ENCODE measurements at places on chromosomes 7 and 10. TPM values are rescaled to one million over a fixed set of nuclear protein-coding genes. Genes with fewer than 3 reads are reported as not detected.

- DNase-seq = peak; percentile 59
Observed at GRCh38 chr7:26397796-26398426, 106.2 kb downstream of the SNX10 start.

DNA sequence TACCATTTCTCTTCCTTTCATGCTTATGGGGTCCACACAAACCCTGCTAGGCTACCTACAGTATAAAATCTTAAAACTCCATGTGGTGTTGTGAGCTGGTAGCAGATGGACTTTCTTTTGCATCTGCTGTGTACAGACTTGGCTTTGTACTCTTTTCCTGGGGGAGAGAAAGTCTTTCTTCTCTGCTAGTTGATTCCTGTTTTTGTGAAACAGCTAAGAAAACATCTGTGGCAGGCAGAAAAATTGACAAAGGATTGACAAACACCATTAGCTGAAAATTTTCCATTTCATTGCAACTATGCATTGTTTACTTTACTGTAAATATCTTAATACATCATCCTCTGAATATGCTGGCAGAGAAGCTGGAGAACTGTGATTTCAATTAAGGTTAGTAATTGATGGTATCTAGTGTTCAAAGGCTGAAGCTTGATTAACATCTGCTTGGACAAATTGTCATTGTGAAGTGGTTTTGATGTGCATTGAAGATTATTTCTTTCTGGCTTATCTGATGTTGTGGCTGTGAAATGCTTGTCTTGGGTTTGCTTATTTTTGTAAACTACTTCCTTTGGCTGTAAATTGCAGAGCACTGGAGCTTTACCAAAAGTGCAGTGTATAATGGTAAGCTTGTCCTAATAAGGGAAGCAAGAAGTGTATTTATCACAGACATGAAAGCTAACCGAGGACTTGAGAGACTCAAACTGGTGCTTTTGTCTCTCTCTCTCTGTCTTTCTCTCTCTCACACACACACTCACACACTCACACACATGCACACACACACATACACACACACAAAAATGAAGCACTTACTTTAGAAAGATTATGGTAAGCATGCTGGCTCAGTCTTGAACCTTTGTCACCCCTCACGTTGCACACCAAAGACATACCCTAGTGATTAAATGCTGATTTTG is at the start of gene FOXP2:
TSS of gene FOXP2 (plus strand) at position 660 of the 908 bp plus-strand sequence. CDS start 11,697 bp downstream, outside the sequence.
- DNase-seq = peak; percentile 39

DNA sequence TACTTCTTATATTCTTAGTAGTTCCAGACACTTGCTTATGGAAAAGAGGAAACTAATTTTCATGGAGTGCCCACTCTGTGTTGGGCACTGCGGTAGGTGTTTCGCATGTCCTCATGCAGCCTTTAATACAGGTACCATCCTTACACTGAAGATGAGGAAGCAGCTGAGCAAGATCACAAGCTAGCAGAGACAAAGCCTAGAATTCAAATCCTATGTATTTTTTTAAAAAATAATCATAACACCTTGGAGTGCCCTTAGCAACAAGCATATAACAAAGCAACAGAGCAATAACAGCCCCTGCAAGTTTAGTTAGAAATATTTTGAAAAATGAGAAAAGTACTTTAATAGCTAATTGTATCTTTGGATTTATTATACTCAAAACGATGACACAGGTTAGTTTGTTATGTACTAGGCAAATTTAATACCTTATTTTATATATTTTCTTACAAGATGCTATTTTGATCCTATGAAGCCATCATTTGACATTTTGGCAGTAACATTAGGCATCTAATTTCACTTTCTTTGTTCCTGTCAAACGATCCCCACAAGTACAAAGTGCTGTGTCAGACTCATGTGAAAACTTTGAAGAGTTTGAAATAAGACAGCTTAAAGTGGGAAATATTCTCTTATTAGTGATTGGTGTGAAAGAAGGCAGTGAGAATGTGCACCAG is 245.8 kb downstream of the CDK14 start:
- no peak for DNase-seq

TRIM4 gene
- 23.9 TPM for total RNA-seq

- DNase-seq = no peak
Observed at GRCh38 chr10:44913350-44914081, 2.4 kb downstream of the TMEM72 start.

- DNase-seq = no peak
Observed at GRCh38 chr10:25556457-25556856, 377.6 kb upstream of the MYO3A start.

HSPA12A gene
- 6.2 TPM for total RNA-seq

CFAP58 gene
- 0.11 TPM for total RNA-seq

SORCS3 gene
- total RNA-seq = 0.08 TPM

DNA sequence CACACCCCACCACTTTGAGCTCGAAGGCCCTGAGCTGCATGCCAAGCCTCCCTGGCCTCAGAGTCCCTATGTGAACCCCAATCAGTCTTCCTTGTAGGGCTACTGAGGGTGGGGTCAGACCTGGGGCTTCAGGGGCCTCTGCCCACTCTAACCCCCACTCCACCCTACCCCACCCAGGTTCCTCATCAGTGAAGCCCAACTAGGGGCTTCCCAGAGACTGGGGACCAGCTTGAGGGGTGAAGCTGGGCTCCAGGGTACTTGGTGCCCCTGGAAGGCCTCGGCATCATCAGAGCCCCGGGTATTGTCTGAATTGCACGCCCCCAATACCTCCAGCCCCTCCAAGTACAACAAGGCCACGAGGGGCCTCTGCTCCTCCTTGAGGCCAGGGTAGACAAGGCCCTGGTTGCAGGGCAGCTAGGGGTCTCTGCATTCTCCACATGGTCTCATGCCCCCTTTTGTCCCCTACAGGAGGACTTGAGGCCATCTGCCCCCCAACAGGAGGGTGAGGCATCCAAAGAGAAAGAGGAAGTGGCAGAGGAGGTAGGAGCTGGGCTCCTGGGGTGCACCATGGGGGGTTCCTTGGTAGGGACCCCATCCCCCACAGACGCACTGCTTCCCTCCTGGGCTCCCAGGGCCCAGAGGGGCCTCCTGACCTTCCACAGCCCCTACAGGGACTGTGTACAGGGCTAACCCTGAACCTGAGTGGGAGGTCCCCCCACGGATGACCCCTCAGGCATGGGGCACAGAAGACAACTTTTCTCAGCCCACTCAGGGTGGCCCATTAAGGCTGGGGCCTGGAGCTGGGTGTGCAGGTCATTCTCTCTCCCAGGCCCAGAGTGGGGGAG is 4.0 kb downstream of the SNCG start:
- no peak for DNase-seq

DNA sequence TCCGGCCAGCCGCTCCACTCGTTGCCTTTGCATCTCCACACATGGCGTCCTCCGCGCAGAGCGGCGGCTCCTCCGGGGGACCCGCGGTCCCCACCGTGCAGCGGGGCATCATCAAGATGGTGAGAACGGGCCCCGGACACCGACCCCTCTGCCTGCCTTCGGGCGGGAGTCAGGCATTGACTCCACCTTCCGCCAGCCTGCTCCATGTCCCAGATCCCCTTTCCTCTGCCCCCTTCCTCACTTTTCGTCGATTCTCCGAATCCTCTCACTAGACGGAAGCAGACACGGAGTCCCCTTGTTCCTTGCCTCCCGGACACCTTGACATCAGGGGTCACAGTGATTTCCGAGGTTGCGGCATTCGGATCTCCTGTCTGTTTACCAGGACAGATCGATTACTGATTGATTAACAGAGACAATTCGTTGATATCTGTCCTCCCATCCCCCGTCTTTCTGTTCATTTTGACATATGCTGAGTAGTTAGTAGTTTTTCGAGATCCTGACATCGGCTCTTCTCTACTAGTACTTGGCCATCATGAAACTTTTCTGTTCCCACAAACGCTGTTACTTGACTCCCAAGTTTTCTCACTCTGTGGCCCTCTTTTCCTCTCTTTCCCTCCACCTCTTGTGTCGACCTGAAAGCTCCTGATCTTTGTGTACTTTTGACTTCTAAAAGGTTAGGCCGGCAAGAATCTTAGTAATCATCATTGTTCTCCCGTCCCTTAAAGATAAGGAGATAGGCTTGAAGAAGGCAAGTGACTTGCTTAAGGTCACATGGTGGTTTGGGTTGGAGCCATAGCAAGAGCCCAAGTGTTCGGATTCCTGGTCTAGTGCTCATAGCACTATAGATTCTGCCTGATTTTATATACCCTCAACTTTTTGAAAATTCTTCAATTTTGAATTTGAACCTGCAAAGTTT is 597 bp downstream of the SND1 start:
- no peak for DNase-seq

- no peak for DNase-seq
Observed at GRCh38 chr10:126585249-126586017, 85.1 kb downstream of the C10orf90 start.

- DNase-seq = peak; percentile 77
Observed at GRCh38 chr7:41696323-41696916, 6.5 kb downstream of the INHBA start.

GRCh38 chr7:50835156-50835555 is 52.5 kb upstream of the GRB10 start:
- no peak for DNase-seq

ACSL5 gene
- 218 TPM for total RNA-seq

- no peak for DNase-seq
Observed at GRCh38 chr10:102172288-102172687, 20.1 kb downstream of the NOLC1 start.

DNA sequence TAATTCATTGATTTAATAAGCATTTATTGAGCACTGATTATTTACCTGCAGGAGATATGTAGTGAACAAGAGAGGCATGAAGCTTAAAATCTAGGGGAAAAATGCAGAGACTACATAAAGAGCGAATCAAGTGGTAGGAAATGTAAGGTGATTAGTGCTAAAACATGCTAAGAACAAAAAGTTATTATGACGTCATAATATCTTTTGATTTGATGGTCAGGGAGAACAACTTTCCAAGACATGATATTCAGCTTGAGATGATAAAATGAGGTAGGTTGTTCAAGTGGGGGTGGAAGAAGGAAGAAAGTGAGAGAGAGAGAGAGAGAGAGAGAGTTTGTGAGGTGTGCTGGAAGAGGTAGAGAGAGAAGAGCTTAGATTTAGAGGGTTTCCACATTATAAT is 317.7 kb downstream of the NRG3 start:
- DNase-seq = no peak

DNA sequence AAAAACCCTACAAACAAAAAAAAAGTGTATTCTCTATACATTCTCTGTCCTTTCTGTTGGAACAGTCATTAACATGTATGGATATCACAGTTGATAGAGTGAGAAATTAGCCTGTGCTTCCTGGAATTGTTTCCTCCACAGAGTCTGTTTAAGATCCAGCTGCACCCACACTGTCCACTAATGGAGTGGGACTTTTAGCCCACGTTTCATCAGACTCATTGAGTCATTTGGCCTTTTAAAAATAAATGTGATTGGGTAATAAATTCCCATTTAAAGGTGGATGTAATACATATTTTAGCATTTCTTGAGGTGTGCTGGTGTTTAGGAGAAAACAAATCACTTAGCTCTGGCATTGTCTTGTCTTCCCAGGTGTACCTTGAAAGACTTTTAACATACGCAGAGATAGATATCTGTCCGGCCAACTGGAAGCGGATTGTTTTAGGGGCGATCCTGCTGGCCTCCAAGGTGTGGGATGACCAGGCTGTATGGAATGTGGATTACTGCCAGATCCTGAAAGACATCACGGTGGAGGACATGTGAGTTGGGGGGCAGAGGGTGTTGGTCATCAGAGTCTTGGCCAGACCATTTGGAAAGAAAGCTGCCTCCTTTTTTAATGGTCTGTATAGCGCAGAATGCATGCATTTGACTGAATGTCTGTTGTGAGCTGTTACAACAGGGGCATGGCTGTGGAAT is 52.3 kb upstream of the GJD4 start:
- no peak for DNase-seq

DNA sequence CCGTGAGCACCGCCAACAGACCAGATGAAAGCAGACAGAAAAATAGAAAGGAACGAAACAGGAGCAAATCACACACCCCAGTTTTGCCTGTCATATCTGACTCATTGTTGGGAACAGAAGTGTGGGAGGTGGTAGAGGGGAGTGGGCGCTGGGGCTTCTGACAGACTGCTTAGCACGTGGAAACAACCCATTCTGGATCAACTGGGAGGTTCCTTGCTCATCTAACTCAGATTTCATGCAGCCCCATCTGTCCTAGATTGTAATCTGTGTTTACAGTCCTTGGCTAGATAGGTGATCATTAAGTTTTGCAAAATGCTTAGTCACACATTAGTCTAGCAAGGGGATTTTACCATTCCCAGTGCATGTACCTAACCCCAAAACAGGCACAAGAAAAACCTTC is 154.1 kb downstream of the NRP1 start:
- DNase-seq = no peak

DNA sequence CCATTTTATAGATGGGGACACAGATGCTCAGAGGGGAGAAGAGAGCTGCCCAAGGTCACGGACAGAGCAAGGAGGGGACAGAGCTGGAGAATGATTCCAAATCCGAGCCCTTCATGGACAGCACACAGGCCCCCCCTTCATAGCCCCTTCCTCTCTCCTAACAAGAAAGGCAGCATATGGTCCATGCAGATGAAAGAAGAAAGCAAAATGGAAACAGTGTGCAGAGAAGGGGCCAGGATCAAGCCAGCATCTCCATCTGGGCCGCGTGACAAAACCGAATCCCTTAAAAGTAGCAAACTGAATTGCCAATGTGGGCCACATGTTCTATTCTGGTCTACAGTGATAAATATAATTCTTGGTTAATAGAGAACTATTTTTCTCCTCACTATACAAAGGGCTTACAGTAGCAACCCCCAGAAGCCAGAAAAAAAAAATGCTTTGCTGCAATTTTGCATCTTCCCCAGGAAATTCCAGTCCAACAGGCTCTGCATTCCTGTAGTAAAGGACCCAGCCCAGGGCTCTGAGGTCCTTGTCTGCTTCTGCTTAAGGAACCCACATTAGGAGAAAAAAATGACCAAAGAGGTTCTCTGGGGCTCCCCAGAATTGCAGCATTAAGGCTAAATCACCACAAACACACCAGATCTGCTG is 7.8 kb downstream of the CPXM2 start:
- DNase-seq = no peak

GRCh38 chr7:135353832-135354231 is 120.2 kb downstream of the STRA8 start:
- no peak for DNase-seq

- DNase-seq = no peak
Observed at GRCh38 chr10:109740436-109740835, 182.9 kb downstream of the XPNPEP1 start.

DNA sequence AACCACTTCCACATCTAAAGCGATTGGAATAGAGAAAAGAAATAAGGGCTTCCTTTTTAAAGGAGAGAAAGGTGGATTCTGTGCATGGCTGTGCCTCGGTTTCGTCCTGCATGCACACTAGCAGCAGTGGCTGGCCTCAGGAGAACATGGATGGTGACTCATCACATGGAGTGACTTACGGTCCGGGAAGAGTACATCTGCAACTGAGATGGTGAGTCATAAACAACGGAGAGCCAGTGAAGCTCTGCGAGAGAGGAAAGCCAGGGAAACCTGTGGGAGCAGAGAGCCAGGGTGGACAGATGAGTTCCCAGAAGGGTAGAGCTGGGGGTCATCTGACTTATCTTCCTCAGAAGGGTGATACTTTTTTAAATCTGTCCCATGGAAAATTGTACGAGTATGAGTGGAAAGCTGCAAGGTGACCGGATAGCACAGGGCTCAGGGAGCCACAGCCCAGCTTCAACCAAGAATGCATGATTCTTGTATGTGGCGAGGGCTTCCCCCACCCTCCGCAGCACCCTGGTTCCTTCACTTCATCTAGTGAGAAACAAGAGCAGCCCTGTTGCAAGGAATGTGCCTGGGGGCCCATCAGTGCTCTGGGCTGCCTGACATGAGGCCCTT is 259.1 kb downstream of the KLF6 start:
- peak; percentile 26 for DNase-seq

GRCh38 chr10:103734731-103735130 is 120.6 kb downstream of the SH3PXD2A start:
- DNase-seq = no peak

Measured in colonic mucosa (tissue), 4 donors.